ENCODE measurements at places on chromosomes 7 and 10.

DNA sequence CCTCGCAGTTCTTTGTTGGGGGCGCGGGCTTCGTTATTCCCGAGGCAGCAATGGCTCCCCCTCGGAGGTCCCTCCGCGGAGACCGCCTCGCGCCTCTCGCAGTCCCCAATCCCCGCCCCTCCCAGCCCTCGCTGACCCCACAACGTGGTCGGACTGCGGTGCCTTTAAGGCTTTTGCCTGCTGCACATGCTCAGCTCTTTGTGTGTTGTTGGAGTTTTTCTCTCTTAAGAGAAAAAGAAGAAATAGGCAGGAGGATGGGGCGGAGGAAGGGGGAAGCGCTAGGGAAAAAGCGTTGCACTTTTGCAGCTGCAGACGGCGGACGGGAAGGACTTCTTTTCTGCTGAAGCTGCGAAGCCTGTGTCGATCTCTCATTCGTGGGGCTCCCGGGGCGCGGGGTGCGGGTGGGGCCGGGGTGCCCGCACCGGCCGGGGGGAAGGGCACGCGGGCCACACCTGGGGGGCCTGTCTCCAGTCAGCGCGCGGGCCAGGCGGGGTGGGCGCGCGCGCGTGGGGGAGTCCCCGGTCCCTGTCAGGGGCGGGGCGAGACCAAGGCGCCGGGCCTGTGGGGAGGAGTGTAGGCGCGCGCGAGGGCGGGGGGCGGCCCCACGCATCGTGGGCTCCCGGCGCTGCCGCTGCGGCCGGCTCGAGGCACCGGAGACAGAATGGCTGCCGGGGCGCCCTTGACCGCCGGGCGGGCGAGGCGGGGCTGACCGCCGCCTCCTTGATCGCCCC, 445 bp upstream of the ATRNL1 start:
- DNase-seq, result no peak

DNA sequence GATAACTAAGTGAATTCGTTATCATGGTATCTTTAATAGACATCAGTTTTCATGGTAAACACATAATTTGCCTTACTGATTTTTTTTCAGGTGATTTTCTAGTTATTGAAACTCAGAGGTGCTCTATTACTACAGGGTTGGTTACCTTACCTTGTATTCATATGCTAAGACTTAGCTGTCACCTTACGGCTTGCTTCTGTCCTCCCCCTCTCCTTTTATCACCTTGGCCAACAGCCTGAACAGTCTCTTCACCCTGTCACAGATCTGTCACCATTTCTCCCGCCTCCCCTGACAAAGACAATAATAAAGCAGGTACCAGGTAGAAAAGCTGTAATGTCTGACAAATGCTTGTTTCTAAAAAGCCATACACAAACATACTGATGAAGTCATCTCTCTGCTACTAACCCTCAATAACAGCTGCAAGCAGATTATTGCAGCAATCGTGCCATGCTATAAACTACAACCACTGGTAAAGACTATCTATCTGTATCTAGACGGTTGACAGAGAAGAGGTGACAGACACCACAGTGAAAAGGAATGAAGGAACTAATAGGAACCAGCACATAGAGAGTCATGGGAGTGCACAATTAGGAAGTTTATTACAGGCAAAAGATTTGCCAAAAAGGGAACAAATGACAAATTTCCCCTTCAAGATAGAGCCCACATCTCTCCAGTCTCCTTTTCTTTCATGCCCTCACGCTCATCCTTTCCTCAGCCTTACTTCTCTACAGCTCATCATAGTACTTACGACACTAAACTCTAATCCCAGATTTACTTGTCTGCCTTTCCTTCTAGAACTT, 57.2 kb downstream of the ARHGAP12 start:
- DNase-seq, result no peak

DNA sequence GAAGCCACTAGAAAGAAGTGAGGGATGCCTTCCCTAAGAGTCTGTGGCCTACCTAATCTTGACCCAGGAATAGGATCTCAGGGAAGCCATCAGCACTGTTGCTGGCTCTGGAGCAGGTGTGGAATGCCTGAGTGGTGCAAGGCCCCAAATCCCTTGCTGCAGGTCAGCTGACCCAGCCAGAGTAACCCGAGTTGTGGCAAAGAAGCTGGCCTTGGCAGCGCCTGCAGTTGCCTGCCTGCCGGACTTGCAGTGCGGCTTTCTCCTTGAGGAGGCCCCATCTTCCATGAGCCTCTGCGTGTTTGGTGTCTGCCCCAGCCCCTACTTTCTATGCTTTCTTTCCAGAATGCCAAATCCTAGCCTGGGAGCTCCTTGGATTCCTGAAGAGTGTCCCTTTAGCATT, 5.8 kb downstream of the KIAA1217 start:
- DNase-seq, result no peak

- DNase-seq, result no peak
Observed at GRCh38 chr7:119630406-119630969, 642.5 kb upstream of the KCND2 start.

DNA sequence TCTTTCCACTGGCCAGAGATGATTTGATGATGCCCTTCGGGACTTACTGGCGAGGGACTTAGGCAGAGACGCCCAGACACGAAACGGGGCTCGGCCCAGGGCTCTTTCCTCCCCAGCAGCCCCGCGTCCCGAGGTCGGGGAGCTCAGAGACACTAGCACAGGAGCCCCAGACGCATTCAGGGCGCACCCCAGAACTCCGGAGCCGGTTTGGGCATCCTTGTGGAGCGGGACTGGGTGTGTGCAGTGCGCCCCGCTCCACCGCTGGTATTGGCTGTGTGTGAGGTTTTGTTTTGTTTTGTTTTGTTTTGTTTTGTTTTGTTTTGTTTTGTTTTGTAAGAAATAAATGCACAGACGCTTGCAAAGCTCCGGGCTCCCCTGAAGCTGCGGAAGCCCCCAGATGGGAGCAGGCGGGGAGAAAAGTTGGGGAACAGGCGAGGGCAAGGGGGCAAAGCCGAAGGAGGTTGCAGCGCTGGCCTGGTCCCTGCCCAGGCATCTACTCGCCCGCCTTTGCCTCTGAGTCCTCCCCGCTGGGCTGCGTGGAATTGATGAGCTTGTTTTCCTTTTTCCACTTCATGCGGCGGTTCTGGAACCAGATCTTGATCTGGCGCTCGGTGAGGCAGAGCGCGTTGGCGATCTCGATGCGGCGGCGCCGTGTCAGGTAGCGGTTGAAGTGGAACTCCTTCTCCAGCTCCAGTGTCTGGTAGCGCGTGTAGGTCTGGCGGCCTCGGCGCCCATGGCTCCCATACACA, 1.9 kb upstream of the HOXA5 start:
- no peak for DNase-seq

All from KG1 (cell line).